ENCODE measurements at places on chromosomes 4 and X.
A peak's percentile ranks its signal among the peaks of the same experiment; 100 is the strongest.

- no peak for DNase-seq
These were observed 13.1 kb upstream of the RNF212 start for GRCh38 chr4:1126506-1126905.

DNA sequence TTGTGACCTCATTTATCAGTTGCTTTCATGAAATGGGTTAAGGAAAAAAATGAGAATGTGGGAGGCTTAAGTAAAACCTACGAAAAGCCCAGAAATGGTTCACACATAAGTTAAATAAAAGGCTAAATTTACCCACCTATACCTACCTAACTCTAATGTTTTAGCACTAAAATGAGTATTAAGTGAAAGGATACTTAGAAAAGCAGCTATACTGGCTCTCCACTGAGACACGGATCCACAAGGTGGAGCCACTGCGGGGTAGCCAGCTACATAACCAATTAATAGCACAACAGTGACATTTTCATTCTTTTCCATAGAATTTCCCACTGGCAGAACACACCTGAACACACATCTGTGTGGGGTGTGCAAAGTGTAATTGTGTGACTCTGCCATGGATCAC is 101.9 kb downstream of the MAML3 start:
- peak; percentile 21 for DNase-seq

GRCh38 chr4:8908206-8908893 is 36.7 kb upstream of the HMX1 start:
- DNase-seq, result no peak

- DNase-seq, result no peak
These were observed 63.8 kb downstream of the EFNB1 start for GRCh38 chrX:68892651-68893050.

DNA sequence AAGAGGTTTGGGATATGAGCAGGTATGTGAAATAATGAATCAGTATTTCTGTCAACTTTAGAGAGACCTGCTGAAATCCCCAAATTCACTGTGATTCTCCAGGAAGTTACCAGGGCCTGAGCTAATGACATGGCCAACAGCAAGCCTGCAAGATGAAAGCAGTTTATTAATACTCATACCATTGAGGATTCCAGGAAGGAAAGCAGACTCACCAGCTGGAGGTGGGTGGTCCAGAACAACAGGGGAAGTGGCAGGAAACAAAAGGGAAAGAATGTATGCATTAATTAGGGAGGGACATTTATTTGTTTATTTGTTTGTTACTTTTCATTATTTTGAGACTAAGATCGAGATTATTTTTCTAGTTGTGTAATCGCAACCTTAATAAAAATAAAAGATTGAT is 196.6 kb upstream of the AGA start:
- no peak for DNase-seq

- DNase-seq, result peak; percentile 49
These were observed 164.4 kb downstream of the QDPR start for GRCh38 chr4:17347445-17347844.

- DNase-seq, result no peak
These were observed 28.2 kb upstream of the TLR2 start for GRCh38 chr4:153655928-153656327.

DNA sequence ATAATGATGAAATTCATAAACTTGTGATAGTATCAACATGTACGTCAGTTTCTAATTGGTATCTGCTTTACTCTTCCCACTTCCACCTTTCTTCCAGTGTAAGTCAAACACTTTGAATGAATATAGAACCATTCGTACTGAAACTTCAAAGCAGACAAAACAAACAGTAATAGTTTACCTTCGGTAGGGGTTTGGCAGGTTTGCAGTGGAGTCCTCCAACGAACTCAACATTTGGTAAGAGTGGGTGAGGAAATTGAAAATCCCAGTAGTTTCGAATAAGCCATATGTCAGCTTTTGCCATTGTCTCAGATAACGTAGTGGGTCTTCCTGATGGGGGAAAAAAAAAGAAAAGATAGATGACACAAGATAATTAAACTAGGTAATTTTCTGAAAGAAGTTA is 2.2 kb downstream of the UGT2B4 start:
- DNase-seq, result no peak

GRCh38 chr4:73868206-73869129 is 725 bp upstream of the CXCL1 start:
- DNase-seq, result no peak

DNA sequence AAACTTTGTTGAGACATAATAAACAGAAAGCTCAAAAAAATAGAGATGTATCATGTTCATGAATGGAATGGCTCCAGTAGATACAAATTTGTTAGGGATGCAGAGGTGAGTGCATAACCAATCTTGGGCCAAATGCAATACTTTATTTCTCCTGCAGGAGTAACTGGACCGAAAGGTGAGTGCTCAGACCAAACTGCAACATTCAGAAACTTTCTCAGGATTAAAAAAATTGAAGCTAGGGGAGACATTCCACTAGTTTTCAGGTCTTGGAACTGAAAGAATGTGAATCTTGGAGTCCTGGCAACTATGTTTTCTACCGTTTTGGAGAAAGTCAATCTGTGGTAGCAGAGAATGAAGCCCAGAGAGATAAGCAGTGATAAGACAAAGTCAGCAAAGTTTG is 21.2 kb upstream of the LCORL start:
- DNase-seq, result no peak

DNA sequence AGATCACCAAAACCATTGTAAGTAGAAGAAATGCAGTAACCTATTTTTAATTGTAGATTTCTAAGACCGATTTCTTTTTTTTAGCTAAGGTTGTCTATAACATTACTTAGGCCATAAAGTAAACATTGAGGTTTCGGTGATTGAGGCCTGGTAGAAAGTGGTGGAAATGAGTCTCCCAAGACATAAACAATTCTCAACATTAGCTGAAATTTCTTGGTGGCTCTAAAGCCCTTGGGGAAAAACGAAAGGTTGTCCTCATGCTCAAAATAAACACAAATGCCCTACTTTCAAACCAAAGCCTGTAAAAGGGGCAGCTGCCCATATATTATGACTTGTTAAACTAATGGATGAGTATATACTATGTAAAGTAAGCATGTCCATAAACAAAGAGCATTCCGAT is 98.8 kb downstream of the SCFD2 start:
- DNase-seq, result no peak

- no peak for DNase-seq
These were observed 141.1 kb upstream of the WDFY3 start for GRCh38 chr4:85107553-85107952.

DNA sequence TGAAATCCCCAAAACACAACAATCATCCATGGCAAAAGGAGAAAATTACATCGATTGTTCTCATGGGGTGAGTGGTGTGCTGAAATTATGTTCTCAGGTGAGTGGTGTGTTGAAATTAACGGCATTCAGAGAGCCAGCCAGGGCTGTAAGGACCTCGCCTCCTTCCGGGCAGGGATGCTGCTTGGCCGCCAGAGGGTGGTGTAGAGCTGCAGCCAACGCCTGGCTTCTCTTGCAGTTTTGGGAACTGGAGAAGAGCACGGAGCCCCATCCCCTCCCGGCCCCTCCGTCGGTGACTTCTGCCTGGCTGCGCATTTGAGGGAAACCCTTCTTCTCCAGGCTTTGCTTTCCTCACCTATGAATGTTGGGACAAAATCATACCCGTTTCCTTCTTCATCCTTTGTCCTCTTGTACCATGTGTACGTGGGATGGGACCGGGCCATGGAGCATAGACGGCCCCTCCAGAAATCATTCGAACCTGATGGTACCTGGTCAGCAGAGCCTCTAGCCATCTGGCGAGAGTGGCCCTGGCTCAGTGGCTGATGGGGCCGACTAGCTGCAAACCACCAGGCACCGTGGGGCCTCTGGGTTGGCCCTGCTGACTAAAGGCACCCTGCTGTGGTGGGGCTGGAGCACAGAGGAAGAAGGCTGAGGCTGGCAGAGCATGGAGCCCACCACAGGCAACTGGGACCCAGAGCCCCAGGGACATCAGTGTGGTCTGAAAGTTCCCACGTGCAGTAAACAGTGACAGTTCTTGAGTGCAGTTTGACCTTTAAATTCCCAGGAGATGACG is 28.4 kb downstream of the TRMT44 start:
- DNase-seq, result peak; percentile 87

- no peak for DNase-seq
These were observed 93.8 kb downstream of the ELOVL6 start for GRCh38 chr4:110104661-110105060.

DNA sequence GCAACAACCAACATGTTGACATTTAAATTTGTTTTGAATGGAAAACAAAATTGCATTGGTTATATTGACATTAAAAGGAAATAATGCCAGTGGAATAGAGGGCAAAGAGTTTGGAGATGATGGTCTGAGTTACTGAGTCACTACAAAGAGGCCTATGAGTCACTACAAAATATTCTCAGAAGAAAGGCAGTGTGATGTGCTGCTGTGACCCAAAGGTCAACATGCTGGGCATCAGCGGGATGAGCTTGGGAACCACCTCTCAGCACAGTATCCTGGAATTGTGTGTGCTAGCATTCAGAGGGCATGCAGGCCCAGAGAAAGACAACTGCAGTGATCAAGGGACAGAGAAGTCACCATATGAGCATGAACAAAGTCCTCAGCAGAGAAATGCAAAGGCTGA is 2.8 kb downstream of the CMC4 start:
- DNase-seq, result no peak

GRCh38 chrX:133570549-133570948 is 155.3 kb upstream of the GPC4 start:
- no peak for DNase-seq

DNA sequence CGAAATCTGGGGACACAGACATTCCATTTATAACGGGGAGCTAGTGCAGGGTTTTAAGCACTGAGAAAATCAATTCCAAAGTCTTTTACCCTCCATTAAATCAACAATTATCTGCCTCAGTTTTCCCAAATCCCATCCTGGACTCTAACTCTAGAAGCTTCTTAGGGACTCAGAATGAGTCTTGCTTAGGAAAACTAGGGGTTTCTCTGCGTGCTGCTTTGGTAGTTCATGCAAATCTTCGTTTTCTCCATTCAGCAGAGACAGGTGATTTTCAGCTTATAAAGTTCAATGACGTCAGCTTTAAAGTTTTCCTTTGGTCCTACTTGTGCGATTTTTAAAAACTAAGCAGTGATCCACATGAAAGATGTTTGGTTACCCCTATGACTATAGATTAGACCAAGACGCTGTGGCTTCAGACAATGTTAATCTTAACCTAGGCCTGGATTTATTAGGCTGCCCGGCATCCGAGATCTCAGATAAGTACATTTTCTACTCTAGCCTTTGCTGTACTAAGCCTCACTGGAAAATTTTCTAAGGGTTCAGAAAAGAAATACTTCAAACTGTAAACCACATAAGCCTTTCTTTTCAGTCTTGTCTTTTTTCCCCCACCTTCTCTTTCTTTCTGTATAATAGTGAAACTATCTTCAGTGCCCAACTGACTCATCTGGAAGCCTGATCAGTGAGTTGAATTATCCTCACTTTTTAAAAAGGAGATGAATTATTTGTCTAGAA is 121.4 kb upstream of the GATB start:
- peak; percentile 38 for DNase-seq

DNA sequence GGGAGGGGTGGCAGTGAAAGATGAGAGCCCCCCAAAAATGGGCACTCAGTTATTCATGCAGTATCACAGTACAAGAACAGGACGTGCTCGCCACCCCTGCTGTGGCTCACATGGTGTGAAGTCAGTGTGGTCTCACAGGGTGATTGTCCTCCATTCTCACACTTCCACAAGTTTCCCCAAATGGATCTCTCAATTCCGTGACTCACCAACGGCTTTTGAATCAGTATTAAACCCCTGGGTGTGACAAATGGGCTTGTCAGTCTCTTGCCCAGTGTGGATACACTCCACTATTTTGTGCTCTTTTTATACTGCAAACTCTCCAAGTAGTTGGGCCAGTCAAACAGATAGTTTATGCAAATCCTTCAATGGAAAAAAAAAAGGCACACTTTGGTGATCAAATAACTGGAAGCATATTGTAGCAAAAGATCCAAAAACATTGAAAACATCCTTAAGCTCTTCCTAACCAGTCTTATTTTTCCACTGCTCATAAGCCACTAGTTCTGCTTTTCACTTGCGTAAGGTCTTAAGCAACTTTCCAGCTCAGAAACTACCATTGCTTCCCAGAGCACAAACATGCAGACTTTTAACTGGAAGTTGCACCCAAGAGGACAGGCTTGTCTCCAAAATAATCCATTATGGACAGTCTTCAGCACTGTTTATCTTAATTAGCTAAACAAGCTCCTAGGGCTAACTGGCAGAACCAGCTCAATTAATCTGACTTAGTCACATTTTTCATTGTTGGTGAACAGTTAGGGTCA is 365.7 kb downstream of the PPP3CA start:
- DNase-seq, result no peak

DNA sequence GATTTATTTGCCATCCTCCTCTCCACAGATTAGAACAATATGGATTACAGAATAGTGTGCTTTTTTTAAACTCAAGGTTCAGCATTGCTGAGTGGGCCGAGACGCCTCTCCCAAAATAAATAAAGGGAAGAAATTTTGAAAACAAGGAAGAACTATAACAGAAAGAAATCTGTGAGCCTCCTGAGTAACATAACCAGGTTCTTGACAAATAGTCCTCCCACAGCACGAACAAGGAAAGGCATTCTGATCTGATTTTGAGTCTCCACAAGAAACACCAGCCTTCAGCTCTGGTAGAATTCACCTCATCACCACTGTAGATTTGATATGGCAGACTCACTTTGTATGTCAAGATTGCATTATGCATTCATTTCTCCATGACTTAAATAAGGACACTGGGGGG is 173.6 kb downstream of the HHIP start:
- DNase-seq, result no peak

GRCh38 chr4:175351473-175351872 is 433.3 kb downstream of the ADAM29 start:
- DNase-seq, result no peak

GRCh38 chrX:118773782-118774181 is 46.4 kb downstream of the IL13RA1 start:
- DNase-seq, result no peak

- no peak for DNase-seq
These were observed 114.0 kb downstream of the STOX2 start for GRCh38 chr4:184019076-184019475.

DNA sequence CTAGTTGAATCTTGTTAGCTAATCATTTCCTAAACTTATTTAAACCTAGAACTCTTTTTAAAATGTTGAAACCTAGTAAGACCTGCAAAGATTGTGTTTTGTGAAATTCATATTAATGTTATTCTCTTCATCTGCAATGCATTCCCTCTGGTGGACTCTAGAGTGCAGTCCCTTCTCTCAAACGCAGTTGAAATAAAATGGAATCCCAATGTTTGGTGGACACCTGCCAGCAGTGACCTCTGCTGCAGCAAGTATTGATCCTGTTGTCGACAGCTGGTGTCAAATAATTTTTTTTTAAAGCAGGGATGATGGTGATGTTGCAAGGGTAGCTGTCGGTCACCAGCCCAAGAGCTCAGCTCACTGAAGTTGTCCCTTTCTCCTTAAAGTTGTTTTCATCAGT is 492.0 kb downstream of the ZIC3 start:
- no peak for DNase-seq

GRCh38 chr4:170389411-170389810 is 299.7 kb upstream of the AADAT start:
- DNase-seq, result no peak

GRCh38 chr4:26690506-26690905 is 106.6 kb downstream of the TBC1D19 start:
- DNase-seq, result no peak
